Jurkat, Clone E6-1 (cell line): ENCODE measurements at places on chromosomes 4 and X.
A peak's percentile ranks its signal among the peaks of the same experiment; 100 is the strongest.

- no peak for DNase-seq
Observed at GRCh38 chrX:2500803-2501558, at the start of the genes DHRSX and ZBED1. Gene DHRSX, minus strand, starts transcription at chrX:2500976. Its CDS starts 51 bp downstream, at chrX:2500925. Gene ZBED1, minus strand, starts transcription at chrX:2500976. Its CDS starts 10,257 bp downstream, at chrX:2490719.

- DNase-seq, result peak; percentile 26
Observed at GRCh38 chrX:101206471-101206870, 13.1 kb upstream of the DRP2 start.

DNA sequence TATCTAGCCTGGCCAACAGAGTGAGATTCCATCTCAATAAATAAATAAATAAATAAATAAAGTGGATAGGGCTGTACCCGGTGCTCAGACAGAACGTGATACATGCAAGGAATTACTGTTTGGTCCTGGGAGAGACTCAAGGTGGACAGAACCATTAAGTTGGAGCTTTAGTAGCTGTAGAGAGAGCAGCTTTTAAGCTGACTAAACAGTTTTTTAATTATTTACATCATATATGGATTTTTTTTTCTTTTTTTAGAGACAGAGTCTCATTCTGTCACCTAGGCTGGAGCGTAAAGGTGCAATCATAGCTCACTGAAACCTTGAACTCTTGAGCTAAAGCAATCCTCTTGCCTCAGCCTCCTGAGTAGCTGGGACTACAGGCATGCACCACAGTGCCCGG lies 92.5 kb upstream of the ATP6AP2 start:
- DNase-seq, result no peak

- no peak for DNase-seq
Observed at GRCh38 chrX:135327299-135327698, 18.0 kb downstream of the ETDC start.

- DNase-seq, result no peak
Observed at GRCh38 chr4:115424852-115425251, 311.4 kb upstream of the NDST4 start.

DNA sequence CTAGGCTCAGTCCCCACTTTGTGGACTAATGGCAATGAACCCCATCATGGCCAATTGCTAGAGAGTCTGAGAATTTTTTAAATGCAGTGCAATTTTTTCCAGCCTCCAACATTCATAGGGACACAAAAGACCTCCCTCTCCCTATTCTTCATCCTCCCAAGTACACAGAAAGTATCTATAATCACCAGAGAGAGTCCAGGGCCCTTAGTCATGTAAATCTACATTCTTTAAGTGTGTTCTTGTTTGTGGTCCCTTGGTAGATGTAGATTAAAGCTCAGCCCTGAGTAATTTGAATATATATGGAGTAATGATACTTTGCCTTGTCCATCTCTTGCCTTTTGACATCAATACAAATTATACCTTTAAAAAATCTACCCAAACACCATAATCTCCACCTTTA lies 51.3 kb upstream of the ATXN3L start:
- DNase-seq, result no peak

DNA sequence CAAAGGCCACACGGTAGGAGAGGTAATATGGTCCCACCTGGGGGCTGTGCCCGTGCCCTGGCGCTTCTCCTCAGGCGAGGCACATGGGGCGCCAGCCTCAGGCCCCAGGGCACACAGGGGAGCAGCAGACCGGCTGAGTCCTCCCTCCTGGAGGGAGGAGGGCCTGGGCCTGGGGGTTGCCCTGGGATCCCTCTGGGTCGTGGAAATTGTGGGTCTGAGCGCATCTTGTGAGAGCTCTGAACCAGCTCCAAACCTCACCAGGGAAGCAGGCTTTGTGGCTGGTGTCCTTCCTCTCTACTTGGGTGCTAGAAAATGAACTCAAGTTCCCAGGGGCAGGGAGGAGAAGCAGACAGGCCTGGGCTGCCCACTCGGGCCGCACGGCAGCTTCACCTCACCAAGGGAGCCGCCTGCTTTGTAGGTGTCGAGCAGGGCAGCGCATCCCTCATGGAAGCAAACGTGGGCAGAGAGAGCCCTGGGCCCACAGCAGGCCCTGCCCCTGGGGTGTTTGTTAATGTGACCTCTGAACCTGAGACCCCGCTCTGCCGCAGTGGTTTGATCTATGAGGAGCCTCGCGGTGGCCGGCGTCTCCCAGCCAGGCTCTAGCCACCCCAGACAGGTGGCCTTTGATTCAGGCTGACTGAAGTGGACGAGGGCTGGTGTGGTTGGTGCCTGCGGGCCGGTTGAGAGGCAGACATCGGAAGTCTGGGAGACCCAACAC lies 10.8 kb downstream of the HTRA3 start:
- no peak for DNase-seq

GRCh38 chrX:8042304-8042703 lies 115.1 kb upstream of the PNPLA4 start:
- no peak for DNase-seq

- no peak for DNase-seq
Observed at GRCh38 chr4:48949518-48950219, 36.4 kb upstream of the CWH43 start.

- no peak for DNase-seq
Observed at GRCh38 chr4:121519236-121519838, 138.5 kb upstream of the QRFPR start.
